Astrocyte of the cerebellum (primary cell): ENCODE measurements at places on chromosomes 1 and 21.

GRCh38 chr1:165486663-165487062 is 41.7 kb upstream of the RXRG start:
- no peak for DNase-seq

DNA sequence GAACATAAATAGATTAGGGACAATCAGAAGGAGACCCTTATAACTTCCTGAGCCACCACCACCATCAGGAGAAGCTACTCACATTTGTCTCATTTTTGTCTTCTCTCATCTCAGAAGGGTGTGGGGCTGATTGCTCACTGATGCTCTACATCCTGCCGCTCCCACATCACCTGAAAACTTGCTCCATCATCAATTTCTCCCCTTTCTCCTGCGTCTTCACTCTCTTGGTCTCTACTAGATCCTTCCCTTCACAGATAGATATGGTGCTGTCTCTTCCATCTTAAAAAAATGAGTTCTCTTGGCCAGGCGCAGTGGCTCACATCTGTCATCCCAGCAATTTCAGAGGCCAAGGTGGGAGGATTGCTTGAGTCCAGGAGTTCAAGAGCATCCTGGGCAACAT is 38.4 kb downstream of the C1orf216 start:
- no peak for DNase-seq

GRCh38 chr1:198797656-198798055 is 158.8 kb downstream of the PTPRC start:
- no peak for DNase-seq

DNA sequence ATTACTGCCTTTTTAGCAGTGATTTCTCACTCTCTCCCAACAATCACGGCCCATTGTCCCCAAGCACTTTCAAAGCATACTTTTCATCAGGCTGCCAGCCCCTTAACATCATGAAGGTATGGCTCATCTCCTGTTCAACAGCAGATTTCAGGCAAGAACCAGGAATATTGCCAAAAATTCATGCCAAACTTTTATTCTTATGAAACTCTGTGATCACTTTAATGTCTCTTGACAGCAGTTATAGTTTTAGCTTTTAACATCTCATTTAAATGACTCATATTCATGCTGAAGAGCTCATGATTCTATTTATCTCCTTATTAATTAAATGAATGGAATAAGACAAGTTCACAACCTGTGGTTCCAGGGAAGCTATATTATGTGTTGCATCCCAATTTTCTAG is 235.1 kb downstream of the GRIK1 start:
- DNase-seq = no peak
